ENCODE measurements at places on chromosomes 5 and 9. TPM values are rescaled to one million over a fixed set of nuclear protein-coding genes. Genes with fewer than 3 reads are reported as not detected.
A peak's percentile ranks its signal among the peaks of the same experiment; 100 is the strongest.

Gene CDO1
- total RNA-seq = 25.4 TPM

Gene LCP2
- 0.26 TPM for total RNA-seq

Gene CSF1R
- total RNA-seq = not detected

Gene WDR38
- not detected for total RNA-seq

Gene NUTM2G
- total RNA-seq = 0.25 TPM

Gene TAF1L
- total RNA-seq = not detected

Gene ZNF367
- total RNA-seq = 8.2 TPM

- no peak for DNase-seq
Observed at GRCh38 chr5:1638658-1639400, 115.1 kb upstream of the LPCAT1 start.

GRCh38 chr9:98657897-98658296, 50.8 kb downstream of the GABBR2 start:
- no peak for DNase-seq

GRCh38 chr5:93235761-93236160, 345.3 kb downstream of the NR2F1-AS1 start:
- no peak for DNase-seq

DNA sequence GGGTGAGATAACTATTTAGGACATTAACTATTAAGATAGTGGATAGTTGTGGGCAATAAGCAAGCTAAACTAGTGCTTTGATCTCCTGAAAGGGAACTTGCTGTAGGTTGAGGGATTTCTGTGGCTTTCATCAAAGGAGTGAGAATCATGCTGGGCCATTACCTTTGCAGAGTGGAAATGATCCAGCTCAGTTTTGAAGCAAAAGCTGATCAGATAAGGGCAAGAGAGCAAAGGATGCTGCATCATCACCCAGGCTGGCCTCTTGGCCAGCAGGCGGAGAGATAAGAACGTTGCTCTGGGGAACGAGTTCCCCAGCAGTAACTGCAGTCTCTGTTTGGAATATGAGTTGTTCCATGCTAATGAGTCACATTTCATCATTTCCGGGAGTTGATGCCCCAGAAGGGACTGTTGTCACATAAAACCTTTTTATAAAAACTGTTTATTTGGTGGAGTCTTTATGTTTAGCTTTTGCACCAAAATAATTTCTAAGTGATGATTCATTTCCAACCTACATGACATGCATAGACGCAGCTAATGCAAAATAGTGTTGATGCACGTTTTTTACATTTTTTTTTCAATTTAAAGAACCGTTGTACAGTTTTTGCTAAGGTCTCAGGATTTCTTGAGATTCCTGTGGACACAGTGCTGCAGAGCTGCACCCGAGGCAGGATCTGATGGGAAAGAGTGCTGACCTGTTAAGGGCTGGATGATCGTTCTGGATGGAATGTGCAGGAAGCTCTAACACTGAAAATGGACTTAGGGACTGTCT, 99.3 kb downstream of the ACTBL2 start:
- no peak for DNase-seq

DNA sequence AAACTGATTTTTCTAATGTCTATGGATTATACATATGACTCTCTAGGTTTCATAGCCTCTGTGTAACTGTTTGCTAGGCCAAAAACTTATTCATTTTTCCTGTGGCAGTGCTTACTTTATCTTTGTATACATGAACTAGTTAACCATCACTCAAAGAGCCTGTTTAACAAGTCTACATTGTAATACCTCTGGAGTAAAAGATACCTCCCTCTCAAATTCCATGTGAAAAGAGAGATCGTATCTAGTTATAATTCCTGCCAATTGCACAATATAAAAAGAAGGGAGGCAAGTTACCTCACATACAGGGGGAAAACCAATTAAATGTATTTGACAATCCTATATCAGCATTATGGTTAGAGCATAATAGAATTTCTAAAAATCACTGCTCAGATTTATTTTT, 271.9 kb upstream of the ST8SIA4 start:
- no peak for DNase-seq

DNA sequence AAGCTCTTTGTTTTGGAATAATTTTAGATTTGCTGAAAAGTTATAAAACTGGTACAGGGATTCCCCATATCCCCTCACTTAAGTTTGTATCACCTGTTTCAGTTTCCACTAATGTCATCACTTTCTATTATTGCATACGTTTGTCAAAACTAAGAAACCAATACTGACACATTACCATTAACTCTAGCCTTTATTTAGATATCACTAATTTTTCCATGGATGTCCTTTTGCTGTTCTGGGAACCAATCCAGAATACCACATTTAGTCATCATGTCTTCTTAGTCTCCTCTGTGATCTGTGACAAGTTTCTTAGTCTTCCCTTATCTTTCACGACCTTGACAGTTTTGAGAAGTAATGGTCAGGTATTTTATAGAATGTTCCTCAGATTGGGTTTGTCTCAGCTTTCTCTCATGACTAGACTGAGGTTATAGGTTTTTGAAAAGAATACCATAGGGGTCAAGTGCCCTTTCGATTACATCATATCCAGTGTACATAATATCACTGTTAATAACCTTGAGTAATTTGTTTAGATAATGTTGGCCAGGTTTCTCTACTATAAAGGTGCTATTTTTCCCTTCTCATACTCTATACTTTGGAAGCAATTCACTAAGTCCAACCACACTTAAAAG, 51.9 kb upstream of the NMUR2 start:
- no peak for DNase-seq

DNA sequence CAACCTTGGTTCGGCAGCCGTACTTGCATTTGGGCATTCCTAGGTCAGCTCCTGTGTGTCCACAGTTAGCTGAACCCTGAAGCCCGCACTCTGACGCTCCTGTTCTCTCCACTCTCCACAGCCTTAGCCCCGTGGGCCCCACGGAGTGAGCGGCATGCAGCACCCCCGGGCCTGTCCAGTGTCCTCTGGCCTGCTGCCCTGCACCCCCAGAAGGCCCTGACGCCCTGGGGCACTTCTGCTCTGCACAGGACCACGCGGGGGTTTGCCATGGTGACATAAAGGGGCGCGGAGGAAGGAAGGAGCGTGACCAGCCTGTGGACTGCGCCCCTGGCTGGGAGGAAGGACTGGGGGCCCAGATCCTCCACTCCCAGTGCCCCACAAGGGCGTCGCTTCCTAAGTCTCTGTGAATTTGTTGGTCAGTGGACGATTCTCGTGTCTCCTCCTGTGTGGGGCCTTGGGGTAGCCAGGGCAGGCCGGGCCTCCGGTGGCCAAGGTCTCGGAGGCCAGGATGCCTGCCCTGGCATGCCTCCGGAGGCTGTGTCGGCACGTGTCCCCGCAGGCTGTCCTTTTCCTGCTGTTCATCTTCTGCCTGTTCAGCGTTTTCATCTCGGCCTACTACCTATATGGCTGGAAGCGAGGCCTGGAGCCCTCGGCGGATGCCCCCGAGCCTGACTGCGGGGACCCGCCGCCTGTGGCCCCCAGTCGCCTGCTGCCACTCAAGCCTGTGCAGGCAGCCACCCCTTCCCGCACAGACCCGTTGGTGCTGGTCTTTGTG, 13.0 kb downstream of the NDST1 start:
- DNase-seq = no peak

- peak; percentile 94 for DNase-seq
Observed at GRCh38 chr9:128683340-128684064, 5.5 kb upstream of the SET start.

- DNase-seq = peak; percentile 23
Observed at GRCh38 chr5:75734913-75735789, 17.9 kb upstream of the POC5 start.

- no peak for DNase-seq
Observed at GRCh38 chr9:114372921-114373448, 14.8 kb downstream of the AKNA start.

- no peak for DNase-seq
Observed at GRCh38 chr5:11941566-11941965, 37.3 kb upstream of the CTNND2 start.

DNA sequence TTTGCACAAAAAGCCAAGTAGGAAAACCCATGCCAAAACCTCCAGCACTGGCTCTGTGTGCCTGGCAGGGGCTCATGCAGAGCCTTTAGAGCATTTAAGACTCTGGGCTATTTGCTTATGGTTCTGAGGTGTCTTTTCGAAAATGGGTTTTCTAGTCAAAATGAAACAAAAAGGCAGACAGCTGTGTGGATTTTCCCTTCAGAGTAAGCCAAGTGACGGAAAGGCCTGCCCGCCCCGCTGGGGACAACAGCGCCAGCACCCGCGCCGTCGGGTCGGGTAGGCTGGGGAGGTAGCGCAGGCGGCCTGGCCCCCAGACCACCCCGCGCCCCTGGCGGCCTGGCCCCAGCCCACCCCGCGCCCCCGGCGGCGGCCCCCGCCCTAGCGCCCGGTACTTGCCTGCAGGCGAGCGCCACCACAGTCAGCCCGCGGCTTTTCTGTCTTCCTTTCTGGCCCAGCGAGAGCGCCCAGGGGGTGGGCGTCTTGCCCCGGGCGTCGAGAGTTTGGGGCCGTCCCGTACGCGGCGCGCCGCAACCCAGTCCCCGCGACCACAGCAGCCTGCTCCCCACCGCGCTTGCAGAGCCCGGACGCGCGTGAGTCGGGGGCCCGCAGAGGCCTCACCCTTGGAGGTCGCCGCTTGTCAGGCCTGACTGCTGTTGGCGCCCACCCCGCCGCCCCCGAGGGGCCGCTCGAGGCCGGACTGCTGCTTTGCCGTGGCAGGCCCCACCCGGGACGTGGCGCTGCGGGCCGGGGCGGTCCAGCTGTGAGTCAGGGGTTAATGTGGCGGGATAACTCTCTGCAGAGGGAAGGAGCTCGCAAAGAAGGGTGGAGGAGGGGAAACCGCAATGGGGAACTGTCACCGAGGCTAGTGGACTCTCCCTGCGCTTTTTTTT, at the start of gene TICAM2:
TSS of gene TICAM2 (minus strand) at position 779 of the 890 bp plus-strand sequence. CDS start 21,223 bp downstream, outside the sequence.
- peak; percentile 80 for DNase-seq

DNA sequence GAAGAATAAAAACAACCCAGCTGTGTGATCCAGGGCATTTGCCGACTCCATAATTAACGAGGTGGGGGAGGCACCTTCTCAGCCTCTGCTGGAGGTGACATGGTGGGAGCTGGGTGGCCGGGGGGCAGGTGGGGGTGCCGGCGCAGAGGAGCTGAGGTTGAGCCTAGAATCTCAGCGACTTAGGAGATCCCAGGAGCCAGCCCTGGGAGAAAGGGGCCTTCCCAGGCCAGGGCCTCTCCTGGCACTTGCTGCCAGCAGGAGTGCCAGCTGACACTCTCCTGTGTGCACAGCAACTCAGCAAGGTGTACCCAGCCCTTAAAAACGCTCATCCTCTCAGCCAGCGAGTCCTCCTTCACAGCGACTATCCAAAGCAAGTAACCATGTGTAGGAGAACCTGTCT, 62.8 kb upstream of the FCN1 start:
- no peak for DNase-seq

DNA sequence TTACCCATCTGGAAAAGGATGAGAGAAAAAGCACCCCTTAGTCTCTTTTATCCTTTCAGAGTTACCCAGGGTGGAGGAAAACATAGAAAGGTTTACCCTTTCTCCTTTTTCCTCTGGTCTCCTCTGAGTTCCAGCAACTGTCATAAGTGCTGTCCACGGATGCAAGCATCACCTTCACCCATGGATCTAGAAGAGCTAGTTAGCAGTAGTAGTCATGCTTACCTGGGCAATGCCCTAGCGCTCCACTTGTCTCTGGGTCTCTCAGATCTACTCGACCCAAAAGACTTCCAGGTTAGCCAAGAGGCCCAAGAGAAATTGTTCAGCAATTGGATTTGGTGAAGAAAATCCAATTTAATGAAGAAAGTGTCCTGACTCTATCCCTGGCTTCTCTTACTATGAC, 656.2 kb upstream of the PTPRD start:
- no peak for DNase-seq

DNA sequence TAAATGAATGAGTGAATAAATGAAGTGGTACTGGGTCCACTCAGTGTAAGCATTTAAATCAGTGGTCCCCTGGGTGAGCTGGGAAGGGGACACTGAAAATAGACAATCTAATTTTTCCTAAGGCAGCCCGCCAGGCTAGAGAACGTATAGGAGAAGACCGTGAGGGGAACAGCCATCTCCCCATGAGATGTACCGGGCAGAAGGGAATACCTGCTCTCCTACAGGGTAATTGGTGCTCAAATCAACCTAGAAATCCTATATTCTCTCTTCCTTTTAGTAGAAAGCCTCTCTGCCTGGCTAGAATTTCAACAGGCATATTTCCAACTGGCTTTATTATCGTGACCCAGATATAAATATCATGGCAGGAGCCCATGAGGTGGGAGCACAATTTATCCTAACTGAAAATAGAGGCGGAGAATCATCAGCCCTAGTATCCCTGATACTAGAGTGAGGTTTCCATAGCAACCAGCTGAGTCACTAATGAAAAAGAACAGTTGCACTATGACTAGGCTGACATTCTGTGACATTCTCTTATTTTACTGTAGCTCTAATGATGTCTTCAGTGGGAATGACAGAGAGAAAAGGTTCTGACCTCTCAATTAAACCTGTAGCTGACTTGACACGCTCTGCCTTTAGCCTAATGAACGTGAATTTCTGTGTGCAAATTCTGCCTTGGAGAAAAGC, 96.5 kb upstream of the CAST start:
- DNase-seq = no peak

GRCh38 chr5:127055880-127056653, 17.2 kb downstream of the C5orf63 start:
- DNase-seq = no peak

DNA sequence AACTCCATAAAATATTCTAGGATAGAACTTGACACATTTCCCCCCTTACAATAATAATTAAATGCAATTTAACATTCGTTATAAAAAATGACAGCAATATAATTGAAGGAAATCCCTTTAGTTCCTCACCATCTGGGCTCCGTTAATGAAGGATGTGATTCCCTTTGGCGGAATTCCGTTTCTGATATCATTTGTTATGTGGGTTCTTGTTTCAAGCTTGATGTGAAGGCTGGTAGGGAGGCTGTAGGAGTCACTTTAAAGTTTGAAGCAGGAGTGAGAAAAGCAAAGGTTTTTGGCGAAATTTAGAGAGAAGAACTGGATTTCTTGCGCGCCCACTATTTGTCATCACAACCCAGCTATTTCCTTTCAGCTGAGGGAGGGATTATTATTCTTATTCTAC, 4.0 kb downstream of the RGS7BP start:
- DNase-seq = no peak

DNA sequence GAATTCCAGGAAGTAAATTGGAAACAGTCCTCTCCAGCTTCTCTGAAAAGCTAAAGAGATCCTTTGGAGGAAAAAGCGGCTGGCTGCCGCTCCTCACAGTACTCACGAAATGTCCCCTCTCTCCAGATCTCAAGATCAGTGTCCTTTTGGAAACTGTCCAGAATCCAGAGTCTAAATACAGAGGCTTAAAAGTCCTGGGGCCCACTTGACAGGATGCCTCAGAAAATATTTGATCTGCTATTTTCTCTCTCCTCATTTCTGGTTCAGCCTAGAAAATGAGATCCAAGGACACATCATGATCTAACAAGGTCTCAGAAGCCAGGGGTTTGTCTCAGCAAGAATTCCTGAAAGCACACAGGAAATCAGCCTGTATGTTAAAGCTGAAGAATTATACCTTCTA, 7.2 kb downstream of the C1QTNF2 start:
- no peak for DNase-seq

DNA sequence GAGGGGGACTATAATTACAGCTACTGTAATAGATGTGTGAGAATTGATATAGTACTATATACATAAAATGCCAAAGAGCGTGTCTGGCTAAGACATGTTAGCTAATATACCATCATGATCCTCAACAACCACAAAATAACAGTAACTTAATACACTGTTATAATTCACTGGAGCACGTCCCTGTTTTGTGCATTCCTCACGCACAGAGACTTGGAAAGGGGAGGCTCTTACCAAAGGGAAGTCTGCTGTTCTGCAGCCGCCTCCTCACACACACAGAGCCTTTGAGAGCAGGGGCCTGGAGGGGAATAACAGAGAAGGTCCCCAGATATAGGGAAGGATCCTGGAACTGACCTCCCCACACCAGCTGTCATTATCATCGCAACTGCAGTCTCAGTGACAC, 97.3 kb downstream of the ANKRD18A start:
- DNase-seq = no peak
